ENCODE measurements at places on chromosomes 3 and 15.

DNA sequence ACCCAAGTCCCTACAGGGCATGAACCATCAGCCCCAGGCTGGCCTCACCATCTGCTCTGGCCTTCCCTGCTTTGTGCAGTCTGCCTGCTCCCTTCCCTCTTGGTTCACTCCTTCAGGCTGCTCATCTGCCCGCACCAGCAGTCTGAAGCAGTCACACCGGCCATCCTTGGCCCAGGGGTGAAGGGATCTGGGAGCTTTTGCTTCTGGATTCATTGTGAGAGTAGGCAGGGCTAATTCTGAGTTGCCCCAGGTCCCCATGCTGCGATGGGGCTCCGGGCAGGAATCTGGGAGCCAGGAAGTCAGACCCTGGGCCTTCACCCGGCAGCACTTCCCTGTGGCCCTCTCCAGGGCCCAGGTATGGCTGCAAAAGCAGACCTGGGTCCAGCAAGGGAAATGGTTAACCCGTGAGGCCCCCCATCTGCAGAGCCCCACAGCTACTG lies 99.7 kb downstream of the VGLL4 start:
- DNase-seq, result no peak

- no peak for DNase-seq
Observed at GRCh38 chr15:78715434-78715833, 74.4 kb upstream of the CHRNB4 start.

GRCh38 chr3:73601011-73601410 lies 23.7 kb downstream of the PDZRN3 start:
- no peak for DNase-seq

- no peak for DNase-seq
Observed at GRCh38 chr3:13785351-13785750, 94.5 kb downstream of the WNT7A start.

- no peak for DNase-seq
Observed at GRCh38 chr15:59833366-59833765, 144.2 kb upstream of the BNIP2 start.

DNA sequence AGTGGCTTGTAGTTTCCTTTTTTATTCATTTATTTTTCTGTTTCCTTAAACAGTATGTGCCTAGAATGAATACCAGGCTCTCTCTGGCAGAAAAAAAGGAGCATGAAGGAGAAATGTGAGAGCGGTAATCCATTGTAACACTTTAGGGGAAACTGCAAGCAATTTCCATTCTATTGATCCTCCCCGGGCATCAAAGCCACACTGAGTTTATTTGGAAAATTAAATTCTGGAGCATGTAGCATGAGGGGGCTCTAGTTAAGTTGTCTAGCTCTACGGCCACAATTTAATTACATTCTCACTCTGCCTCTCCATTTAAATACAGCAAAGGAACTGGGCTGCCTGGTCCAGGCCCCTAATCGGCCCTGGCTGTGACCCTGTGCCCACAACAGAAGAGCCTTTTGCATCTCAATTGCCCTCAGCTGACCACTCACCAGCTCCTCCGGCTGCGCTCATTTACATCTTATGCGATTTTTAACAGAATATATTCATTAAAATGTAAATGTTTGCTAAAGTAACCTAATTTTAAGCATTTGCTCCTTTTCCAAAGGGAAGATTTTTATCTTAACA lies 72.9 kb downstream of the MEGF11 start:
- DNase-seq, result no peak

- no peak for DNase-seq
Observed at GRCh38 chr3:188279502-188280335, 125.8 kb downstream of the LPP start.

DNA sequence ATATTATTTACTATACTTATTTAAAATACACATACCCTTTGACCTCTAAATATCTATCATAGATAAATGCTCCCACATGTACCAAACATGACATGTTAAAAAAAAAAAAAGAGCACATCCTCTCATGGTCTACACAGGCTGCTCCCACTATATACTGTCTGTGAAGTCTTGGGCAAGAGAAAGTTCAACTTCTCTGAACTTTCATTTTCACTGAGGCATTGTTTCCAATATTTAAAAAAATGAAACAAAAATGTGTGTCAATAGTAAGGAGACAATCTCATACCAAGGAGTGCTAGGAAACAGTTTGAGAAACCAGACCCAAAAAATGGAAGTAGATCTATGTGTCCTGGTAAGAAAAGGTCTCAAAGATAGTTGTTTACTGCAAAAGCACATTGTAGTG lies 29.3 kb downstream of the SLC4A7 start:
- no peak for DNase-seq

- no peak for DNase-seq
Observed at GRCh38 chr15:56992725-56993124, 74.3 kb downstream of the TCF12 start.

- no peak for DNase-seq
Observed at GRCh38 chr3:101979033-101979432, 129.7 kb downstream of the NFKBIZ start.

DNA sequence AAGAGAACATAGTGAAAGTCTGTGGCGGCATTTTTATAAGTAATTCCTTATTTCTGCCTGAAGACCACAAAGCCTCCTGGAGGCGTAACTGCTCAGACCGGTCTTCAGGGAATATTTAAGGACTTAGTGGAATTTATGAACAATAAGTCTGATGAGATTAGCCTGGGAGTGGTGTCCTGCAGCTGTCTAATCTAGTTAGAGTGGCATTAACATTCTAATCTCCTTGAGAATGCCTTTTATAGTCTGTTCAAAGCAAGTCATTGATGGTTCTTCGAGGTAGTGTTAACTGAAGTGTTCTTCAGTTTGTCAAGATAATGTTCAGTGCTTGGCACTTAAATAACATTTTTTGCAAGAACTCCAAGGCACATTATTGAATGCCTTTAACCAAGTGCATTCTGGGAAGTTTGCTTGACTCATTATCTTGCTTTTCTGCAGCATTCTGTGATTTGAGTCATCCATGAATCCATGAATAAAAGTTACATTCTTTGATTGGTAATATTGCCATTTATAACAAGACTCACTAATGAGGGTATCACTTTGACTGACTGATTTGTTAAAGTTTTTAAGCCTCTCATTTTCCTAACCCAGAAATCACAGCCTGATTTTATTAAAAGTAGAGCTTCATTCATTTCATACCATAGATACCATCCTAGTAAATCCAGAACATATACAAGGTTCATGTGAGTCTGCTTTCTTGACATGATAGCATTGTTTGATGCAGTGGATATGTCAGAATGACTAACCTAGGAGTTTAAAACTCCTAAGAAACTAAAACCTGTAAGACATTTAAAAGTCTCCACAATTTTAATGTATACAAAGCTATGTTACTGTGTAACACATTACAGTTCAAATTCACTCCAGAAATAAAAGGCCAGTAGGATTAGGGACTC lies 12.5 kb downstream of the RBM5 start:
- DNase-seq, result no peak

- DNase-seq, result no peak
Observed at GRCh38 chr3:120506076-120506827, 55.5 kb upstream of the FSTL1 start.

DNA sequence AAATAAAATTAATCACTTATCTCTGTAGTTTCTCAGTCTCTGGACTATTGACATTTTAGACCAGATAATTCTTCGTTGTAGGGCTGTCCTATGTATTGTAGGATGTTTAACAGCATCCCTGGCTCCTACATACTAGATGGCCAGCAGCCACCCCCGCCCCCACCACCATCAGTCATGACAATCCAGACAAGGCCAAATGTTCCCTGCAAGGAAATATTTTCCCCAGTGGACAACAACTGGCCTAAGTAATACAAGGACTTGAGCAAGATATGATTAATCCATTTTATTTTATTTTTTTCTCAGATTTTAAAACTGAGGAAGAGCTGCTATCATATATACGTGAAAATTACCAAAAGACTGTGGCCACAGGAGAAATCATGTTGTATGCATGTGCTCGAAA lies 23.8 kb downstream of the TICRR start:
- DNase-seq, result no peak

DNA sequence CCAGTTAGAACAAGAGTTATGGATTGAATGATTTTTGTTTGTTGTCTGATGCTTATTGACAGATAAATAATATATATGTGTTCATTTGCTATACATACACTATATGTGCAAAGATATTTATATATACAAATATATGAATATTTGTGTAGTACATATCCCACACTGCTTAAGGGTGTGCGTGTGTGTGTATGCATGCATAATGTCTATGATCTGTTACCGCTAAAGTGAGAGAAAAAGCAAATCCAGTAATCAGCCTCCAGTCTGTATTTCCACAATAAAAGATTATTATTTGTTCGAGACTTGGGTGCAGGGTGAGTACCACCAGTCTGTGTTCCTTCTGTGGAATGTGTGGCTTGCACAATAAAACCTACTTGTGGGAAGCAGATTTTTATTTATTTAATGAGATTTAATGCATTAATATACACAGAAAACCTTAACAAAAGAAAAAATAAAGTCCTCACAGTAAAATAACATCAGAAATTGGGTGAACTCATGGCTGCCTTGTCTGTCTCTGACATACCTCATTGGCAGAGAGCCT lies 366.0 kb upstream of the TBL1XR1 start:
- DNase-seq, result no peak

DNA sequence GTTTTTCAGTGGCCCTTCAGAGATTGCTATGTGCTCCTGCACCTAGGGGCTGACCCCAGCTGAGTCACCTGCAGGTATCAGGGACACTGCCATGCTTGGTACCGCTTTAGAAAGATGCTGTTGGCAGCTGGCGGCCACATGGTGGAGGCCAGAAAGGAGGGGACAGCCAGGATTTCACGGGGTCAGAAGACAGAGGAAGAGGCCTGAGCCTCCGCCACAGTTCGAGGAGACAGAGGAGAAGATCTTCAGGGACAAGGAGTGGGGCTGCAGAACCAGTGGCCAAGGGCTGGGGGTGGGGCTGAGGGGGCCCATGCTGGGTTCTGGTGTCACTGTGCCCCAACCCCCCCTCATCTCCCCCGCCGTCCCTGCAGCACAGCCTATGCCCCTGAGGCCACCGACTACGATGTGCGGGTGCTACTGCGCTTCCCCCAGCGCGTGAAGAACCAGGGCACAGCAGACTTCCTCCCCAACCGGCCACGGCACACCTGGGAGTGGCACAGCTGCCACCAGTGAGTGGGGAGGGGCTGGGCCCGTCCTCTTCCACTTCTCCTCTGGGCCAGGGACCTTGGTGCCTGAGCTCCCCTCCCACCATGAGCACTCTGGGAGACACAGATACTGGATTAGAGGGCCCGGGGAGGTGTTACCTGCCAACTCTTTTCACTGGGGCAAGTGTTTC lies 19.9 kb downstream of the LOXL1 start:
- no peak for DNase-seq

GRCh38 chr3:115488409-115488808 lies 134.9 kb upstream of the GAP43 start:
- DNase-seq, result no peak

DNA sequence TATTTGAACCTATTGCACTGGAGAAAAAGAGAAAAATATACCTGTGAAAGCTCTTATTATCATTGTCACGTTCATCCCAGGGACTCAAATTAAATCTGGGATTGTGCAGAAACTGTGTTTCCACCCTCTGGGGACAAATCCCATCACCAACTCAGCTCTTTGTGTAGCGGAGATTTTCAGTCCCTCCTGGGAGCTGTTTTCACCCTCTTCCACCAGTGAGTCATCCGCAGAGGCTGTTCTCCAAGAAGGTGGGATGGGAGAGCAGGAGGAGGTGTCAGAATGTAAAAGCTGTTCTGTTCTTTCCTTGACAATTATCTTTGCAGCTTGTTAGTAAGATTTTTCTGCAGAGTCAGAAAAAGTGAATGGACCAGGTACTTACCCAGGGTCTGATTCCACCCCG lies 28.0 kb downstream of the SV2B start:
- no peak for DNase-seq

DNA sequence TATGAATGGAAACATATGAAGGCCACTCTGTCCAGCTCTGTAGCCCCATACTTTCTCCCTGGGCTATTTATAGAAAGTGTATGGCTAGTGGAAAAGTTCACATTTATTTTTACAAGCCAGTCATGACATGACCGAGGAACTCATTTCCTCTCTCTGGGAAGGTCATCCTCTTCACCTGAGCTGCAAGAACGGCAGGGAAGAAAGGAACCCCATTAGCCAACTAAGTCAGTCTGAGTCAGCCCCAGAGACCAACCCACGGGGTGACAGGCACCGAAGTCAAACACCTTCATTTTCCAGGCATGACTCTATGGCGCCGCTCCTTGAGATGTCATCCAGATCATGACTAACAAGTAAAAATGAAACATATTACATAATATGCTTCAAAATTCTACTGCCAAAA lies 4.8 kb downstream of the PAQR9 start:
- DNase-seq, result no peak

GRCh38 chr3:141049681-141050080 lies 1.5 kb upstream of the SPSB4 start:
- DNase-seq, result no peak

GRCh38 chr3:71265365-71265915 lies 318.1 kb downstream of the FOXP1 start:
- DNase-seq, result no peak

DNA sequence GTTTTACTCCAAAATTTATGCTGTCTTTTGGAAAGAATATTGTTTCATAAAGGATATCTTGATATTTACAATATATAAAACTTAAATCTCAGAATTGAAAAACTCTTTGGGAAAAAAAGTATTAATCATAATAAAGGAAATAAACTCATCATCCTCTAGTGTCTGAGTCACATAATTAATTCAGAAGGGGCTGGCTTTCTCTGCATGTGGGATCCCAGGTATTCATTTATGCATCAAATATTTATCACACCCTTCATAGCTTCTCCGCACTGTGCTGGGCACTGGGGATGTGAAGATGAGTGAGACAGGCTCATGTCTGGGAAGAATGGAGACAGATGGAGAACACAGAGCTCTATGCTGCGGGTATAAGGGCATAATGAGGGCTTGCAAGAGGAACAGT lies 65.6 kb downstream of the CCNL1 start:
- no peak for DNase-seq

DNA sequence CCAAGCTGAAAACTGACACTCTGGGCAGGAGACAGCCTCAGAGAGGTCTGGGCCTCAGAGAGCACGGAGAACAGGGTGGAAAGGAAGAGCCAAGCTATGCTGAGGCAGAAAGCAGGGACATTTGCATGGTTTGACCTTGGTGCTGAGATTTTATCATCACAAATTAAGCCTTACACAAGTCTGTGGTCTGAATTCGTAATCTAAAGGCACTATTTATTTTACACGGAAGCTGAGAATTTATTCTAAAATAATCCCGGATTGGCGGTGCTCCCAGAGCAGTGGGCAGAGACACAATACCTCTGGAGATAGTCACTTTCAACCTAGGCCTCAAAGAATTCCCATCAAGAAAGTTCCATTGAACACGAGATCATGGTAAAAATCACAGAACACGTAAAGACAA lies 47.5 kb downstream of the CFAP92 start:
- no peak for DNase-seq

DNA sequence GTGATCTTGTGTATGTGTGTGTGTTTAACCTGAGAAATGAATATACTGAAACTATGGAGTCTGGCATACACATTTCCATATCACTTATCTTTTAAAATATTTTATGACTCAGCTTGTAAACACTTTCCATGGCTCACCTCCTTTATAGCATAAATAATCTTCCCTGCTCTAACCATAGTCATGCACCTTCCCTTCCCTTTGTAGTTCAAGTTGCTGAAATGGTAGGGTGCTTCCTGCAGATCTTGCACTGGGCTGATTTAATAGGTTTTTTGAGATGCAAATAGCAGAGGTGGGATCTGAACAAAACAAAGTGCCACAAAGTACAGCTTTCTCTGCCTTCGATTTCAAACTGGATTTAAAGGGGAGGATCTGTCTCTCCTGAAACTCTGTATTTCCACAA lies 712.7 kb upstream of the LMCD1 start:
- no peak for DNase-seq

Measured in stimulated activated CD8-positive, alpha-beta memory T cell treated with anti-CD3 and anti-CD28 coated beads, Interleukin-4, amount 100 ng/mL, for 1 hour (primary cell).